Calu3 (cell line): ENCODE measurements at places on chromosomes 5 and 9. TPM values are rescaled to one million over a fixed set of nuclear protein-coding genes. Genes with fewer than 3 reads are reported as not detected.

PLAC8L1 gene
- 1.4 and 3.8 TPM in 2 replicates for total RNA-seq

MARCHF11 gene
- total RNA-seq: not detected in 2 replicates

REEP2 gene
- total RNA-seq: 2.5 and 2.7 TPM in 2 replicates

MRRF gene
- 45.7 and 47.1 TPM in 2 replicates for total RNA-seq

C7 gene
- not detected in 2 replicates for total RNA-seq
